ENCODE measurements at places on chromosomes 7 and 10.

- DNase-seq, result no peak
Measured at GRCh38 chr7:7125963-7126362, 56.4 kb upstream of the C1GALT1 start.

DNA sequence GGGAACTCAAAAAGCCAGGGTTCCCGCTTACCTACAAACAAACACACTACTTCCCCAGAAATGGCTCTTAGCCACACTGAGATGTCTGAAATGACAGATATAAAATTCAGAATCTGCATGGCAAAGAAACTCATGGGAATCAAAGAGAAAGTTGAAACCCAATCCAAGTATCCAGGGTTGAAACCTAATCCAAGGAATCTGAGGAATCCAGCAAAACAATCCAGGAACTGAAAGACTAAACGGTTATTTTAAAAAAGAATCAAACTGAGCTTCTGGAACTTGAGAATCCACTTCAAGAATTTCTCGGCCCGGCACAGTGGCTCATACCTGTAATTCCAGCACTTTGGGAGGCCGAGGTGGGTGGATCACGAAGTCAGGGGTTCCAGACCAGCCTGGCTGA is 568.8 kb downstream of the POM121L12 start:
- DNase-seq, result no peak

DNA sequence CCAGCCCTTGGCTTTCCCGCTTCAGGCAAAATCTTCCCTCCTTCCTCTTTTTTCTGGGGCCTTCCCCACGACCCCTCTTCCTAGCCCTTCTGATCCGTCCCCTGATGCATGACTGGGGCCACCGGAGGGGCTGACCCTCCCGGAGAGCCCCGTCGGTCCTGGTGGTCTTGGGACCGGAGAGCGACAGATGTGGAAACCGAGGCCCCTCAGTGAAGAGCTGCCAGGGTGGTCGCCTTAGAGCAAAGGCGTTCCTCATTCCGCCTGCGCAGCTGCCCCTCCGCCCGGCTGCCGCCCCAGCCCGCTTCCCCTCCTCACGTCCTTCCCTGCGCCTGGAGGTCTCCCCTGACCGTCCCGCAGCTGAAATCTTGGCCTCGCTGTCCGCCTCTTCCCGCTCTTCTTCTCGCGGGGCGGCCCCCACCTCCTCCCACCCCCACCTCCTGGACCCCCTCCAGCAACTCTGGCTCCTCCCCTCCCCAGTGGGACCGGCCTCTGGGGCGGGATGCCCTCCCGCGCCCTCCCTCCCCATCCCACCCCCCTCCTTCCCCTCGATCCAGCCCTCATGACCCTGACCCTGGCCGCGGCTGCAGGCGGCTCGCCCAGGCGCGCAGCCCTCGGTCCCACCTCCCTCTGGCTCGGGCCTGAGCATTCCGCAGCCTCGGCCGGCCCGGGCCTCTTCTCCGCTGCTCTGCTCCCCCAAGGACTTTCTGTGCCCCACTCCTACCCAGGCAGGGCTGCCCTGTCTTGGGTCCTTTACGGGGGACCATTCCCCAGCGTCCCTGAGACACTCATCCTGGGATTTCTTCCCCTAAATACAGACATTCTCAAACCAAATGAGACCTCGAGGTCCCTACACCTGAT is at the start of gene RARRES2:
Gene RARRES2, minus strand, starts transcription at position 367 of the 858 bp plus-strand sequence. CDS start 1,020 bp downstream, outside the sequence.
- DNase-seq, result peak; percentile 56

DNA sequence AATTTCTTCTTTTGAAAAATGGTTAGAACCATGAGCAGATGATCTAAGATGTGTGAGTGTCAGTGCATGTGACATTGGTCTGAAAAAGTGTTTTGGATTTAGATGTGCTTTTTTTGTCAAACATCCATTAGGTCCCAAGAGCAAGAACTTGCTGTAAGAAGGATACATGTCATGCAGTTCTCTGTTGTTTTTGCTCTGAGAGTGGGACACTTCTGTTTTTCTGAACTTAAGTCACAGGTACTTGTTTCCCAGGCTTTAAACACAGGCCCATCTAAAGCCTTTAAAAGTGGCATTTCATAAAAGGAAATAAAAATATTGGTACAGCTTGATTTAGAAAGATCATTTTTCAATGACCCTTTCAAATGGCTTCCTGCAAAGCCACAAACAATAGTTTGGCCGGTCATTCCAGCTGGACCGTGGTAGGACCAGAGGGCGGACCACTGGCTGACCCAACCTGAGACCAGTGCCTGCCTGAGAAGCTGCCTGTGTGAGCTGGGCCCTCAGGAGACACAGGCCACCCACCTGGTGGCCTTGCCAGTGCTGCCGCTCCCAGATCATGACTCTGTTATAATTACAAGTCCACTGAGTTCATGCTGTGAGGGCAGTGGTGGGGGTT is 92.7 kb downstream of the EEPD1 start:
- no peak for DNase-seq

GRCh38 chr10:92142949-92143348 is 147.9 kb downstream of the CPEB3 start:
- no peak for DNase-seq

GRCh38 chr10:118557946-118558345 is 37.5 kb downstream of the PRLHR start:
- DNase-seq, result no peak

DNA sequence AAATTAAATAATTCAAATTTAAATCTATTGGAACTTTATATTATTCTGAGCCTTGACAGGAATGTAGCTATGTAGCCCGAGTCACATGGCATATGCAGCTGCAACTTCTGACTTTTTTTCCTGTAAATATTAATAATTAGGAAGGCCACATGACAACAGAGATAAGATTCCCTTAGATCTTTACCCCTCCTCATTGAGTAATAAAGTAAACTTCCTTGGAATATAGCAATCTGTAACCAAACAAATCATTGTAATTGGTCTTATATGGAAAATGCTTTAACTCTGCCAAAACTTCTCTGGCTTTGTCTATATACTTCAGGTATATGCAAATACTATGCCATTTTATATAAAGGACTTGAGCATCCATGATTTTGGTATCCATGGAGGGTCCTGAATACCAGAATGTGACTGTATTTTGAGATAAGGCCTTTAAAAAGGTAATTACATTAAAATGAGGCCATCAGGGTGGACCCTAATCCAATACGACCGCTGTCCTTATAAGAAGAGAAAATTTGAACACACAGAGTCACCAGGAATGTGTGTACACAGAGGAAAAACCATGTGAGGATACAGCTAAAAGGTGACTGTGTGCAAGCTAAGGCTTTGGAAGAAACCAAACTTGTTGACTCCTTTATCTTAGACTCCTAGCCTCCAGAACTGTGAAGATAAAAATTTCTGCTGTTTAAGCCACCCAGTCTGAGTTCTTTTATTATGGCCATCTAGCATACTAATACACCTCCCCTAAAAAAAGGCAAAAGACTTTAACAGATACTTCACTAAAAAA is 222.0 kb downstream of the CTNNA3 start:
- DNase-seq, result no peak

DNA sequence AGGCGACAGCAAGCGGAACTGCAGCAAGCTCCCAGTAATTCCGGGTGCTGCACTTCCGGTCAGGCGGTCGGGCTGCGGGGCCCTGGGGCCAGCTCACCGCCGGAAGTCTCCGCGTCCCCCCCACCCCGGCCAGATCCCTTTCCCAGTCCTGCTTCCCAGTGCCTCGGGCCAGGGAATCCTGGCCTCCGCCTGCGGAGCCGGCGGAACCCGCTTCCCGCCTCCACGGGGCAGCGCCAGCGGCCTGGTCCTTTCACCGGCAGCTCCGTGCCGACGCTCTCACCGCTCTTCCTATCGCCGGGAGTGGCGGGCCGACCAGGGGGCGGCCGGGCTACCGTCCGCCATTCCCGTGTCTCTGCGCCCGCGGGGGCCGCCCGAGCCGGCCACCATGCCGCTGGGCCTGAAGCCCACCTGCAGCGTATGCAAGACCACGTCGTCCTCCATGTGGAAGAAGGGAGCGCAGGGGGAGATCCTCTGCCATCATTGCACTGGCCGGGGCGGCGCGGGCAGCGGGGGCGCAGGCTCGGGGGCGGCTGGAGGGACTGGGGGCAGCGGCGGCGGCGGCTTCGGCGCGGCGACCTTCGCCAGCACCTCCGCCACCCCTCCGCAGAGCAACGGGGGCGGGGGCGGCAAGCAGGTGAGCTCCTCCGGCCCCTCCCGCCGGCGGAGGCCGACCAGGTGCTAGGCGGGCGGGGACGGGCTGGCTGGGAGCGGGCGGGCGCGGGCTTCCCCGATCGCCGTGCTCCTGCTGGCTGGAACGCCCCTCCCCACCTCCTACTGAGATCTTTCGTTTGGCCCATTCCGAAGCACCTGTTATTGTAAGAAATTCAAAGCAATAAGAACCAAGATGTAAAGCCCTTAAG is at the start of gene GATAD1:
Gene GATAD1, plus strand, starts transcription at position 138 of the 860 bp plus-strand sequence. Its CDS starts 248 bp downstream, at position 386.
- DNase-seq, result peak; percentile 90

GRCh38 chr10:9096288-9096687 is 1041.8 kb downstream of the GATA3 start:
- no peak for DNase-seq

GRCh38 chr10:63579371-63580014 is 58.3 kb downstream of the REEP3 start:
- no peak for DNase-seq

GRCh38 chr7:136016649-136017395 is 39.7 kb upstream of the MTPN start:
- DNase-seq, result no peak

DNA sequence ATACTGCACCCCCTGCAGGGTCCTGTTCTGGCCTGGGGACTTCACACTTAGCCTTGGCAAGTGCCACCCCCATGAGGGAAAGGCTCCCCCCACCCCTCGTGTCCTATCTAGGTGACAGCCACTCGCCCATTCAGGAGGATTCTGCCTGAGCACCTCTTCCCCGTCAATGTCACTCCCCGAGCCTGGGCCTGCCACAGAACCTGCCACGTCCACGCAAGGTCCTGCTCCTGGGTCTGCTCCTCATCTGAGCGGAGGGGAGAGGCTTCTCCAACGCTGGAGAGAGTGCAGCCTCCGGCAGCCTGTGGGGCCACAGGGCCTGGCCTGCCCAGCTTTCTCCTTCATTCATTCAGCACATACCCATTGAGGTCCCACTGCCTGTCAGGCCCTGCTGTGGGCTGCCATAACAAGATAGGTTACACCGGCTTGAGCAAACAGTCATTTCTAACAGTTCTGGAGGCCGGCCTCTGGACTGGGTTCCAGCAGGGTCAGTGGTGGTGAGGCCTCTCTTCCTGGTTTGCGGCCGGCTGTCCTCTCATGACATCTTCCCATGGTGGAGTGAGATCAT is 92.0 kb upstream of the RET start:
- DNase-seq, result no peak

GRCh38 chr7:144818511-144818910 is 17.3 kb downstream of the TPK1 start:
- no peak for DNase-seq

GRCh38 chr10:14749070-14749809 is 25.5 kb downstream of the FAM107B start:
- DNase-seq, result no peak

DNA sequence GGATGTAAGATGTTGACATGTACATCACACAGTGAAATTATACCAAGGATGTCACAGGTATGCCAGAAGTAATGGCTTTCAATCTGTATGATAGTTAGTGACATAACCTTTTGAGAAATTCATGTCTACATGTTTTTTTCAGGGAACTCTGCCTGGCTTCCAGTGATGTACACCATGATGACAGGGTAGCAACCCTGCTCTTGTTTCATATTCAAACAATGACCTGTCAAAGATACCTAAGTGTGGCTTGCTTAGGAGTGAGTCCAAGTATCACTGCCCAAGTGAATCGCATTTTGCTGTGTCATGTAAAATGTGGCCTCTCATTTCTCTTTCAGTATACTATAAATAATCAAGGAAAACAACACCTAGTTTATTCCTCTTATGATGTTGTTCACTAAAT is 205.8 kb upstream of the DKK1 start:
- no peak for DNase-seq

GRCh38 chr7:37052705-37053104 is 328.4 kb upstream of the AOAH start:
- no peak for DNase-seq

DNA sequence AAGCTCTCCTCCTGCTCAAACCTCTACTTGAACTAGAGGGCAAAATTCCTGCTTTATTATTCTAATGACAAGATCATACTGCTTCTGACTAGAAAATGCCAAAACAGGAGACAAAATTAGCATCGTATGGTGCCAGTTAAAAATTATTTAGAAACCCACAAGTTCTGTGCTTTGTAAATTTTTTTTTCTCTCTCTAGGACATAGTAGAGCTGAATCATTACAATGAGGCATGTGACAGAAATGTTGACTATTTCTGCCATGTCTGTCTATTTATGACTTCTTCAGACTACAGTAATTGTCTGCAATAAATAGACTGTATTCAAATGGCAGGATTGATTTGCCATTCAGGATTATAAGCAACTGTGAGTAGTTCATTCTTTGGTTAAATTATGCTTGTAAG is 335.8 kb downstream of the PRPF18 start:
- DNase-seq, result no peak

DNA sequence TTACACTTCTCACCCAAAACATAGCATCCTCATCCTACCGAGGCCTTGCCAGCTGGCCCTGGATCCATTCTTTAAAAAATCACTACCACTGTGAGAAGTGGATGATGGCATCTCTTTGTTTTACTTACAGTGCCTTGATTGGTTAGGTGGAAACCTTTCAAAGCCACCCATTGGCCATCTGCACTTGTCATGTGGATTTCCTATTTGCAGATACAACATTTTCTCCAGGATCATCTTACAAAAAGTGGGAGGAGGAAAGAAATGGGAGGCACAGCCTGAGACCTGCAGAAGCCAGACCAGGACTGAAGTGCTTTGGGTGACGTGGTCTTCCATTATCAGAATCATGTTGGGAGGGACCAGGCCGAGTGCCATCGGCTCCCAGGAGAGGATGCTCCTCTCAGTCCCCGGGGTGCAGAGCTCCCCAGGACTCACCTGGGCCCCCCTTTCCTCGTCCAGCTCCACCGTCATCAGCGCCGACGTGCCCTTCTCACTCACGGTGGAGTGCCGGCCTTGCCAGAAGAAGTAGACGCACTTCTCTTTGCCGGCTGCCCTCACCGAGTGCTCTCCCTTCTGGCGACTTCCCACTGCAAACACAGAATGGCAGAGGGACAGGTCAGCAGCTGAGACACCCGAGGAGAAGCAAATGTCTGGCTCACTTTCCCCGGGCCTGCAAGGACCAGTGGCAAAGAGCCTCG is 161.2 kb downstream of the SVIL start:
- DNase-seq, result no peak

- peak; percentile 64 for DNase-seq
Measured at GRCh38 chr7:70474639-70475234, 657.2 kb upstream of the GALNT17 start.

DNA sequence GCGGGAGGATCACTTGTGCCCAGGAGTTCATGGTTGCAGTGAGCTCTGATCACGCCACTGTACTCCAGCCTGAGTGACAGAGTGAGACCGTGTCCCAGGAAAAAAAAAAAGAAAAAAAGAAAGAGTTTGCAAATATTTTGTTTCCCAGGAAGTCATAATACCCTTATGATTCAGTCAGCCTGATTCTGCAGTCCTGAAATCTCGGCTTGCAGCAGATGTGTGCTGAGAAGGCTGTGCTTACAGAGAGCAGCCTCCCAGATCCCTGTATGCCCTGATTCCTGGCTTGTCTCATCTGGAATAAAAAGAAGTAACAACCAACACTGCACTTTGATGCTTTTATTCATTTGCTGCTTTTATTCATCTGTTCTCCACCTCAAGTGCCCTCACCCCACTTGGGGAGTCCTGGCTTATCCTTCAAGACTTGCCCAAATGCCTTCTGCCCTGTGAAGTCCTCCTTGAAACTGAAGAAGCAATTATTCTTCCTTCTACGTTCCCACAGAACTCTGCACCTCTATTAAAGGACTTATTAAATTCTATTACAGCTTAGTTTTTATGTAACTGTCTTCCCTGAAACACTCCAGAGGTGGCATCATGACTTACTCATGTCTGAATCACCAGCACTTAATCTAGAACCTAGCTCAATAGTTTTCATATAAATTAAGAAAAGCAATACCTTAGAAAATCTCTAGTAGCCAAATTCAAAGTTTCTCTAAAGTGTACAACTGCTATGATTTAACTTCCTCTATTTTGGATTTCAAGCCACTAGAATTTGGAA is 27.7 kb upstream of the BPGM start:
- DNase-seq, result no peak
